ENCODE measurements at places on chromosomes 6 and 20.

GRCh38 chr20:19958928-19959327, 58.2 kb upstream of the NAA20 start:
- DNase-seq = no peak

GRCh38 chr6:142302421-142303175, 791 bp downstream of the ADGRG6 start:
- DNase-seq = no peak

DNA sequence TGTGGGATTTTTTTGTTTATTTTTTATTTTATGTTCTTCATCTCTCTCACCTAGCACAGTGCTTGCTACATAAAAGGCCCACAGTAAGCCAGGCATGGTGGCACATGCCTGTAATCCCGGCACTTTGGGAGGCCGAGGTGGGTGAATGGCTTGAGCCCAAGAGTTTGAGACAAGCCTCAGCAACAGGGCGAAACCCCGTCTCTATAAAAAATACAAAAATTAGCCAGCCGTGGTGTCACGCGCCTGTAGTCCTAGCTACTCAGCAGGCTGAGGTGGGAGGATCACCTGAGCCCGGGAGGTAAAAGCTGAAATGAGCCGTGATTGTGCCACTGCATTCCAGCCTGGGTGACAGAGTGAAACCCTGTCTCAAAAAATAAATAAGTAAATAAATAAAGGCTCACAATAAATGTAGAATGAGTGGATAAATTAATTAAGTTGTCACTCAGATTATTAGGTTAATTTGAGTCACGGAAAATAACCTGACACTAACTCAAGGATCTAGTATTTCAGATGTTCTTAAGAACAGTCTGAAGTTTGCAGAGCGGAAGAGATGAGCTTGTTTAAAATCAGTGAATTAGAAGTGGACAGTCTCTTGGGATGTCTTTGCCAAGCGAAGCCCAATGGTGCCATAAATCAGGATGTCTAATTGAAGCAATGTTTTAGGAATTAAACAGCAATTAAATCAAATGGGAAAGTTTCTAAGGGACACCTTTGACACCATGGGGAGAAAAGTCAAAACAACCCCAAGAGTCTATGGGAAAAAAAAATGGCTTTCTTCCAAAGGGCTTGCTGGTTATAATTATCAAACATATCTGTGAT, 214.4 kb downstream of the ZNF217 start:
- peak; percentile 64 for DNase-seq

- DNase-seq = no peak
These were observed 47.2 kb downstream of the PTPRA start for GRCh38 chr20:2920473-2920872.

- no peak for DNase-seq
These were observed 641 bp downstream of the DBNDD2 start for GRCh38 chr20:45408646-45409213.

GRCh38 chr6:34423254-34423653, 2.6 kb downstream of the RPS10 start:
- no peak for DNase-seq

- peak; percentile 84 for DNase-seq
These were observed 176.4 kb upstream of the BMP2 start for GRCh38 chr20:6590891-6591637.

GRCh38 chr6:70376628-70377027, 36.7 kb upstream of the FAM135A start:
- DNase-seq = no peak

- no peak for DNase-seq
These were observed 25.5 kb upstream of the FKBP1A start for GRCh38 chr20:1418350-1418749.

DNA sequence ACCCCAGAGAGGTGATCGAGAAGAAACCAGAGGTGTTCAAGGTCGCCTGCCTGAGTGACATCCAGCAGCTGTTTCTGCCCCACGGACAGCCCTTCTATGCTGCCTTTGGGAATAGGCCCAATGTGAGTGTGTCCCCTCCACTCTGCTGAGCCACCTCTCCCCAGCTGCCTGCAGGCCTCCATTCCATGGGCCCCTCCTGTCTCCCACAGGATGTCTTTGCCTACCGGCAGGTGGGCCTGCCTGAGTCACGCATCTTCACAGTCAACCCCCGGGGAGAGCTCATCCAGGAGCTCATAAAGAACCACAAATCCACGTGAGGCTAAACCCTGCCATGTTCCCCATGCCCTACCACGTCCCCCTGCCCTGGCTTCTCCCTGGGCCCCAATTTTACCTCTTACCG, 8.4 kb downstream of the EMILIN3 start:
- DNase-seq = peak; percentile 14

DNA sequence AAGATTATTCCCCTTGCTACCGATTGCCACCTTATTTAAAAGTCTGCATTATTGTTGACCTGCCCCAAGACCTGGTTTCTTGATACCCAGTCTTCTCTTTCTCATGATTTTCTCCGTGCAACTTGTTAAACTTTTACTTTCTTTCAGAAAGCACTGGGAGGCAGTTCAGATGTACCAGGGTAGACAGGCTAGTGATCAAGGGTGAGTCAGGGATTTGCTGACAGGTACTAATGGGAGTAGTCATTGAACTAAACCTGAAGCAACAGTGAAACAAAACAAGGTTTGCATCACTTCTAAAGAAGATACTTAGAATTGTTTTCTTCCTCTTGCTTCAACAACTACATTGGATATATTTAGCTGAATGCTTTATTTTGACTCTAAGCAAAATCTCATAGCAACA, 124.4 kb downstream of the KCNQ5 start:
- DNase-seq = no peak

GRCh38 chr6:154733183-154733625, at the start of gene SCAF8:
TSS of gene SCAF8 (plus strand) at chr6:154733416. CDS start at chr6:154733901, 485 bp downstream.
- peak; percentile 93 for DNase-seq

- no peak for DNase-seq
These were observed 22.4 kb upstream of the ILRUN start for GRCh38 chr6:34718976-34719375.

DNA sequence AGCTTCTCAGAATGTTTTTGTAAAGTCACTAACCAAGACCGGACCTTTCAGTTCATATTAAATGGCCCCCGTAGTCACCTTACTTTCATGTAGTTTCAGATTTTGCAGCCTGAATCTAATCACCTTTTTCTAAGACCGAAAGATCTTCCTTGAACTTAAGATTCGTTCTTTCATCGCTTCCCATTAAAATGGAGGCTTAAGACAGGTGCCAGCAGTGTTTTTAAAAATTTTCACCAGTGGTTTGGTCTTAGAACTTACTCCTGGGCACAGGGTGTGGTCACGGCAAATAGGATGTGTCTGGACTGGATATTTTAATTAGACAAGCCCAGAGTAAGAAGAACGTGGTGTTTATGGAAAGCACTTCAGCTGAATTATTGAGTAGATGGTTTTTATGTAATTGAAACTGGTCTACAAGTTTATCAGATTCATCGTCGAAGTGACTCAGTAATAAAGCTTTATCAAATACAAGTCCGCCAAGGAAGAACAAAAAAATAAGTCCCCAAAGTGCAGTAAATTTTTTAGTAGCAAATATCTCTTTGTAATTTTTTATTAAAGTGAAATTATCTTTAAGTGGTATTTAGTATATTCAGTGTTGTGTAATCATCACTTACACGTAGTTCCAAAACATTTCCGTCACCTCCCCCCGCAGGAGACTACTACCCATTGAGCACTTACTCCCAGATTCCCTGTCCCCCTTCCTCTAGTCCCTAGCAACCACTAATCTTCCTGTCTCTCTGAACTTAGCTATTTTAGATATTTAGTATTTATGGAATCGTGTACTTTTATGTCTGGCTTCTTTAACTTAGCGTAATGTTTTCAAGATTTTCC, 868 bp downstream of the SRSF3 start:
- DNase-seq = peak; percentile 76

DNA sequence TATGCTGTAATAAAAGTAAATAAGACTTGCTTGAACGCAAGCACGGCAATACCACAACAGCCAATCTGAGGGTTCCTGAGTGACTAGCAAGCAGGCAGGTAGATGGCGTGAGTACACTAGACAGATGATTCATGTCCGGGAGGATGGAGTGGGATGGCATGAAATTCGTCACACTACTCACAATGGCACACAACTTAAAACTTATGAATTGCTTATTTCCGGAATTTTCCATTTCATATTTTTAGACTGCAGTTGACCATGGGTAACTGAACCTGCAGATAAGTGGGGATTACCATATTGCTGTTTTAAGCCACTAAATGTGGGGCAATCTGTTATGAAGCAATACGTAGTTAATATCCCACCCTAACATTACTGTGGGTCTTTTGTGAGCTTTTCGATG, 93.6 kb upstream of the NFATC2 start:
- DNase-seq = no peak

DNA sequence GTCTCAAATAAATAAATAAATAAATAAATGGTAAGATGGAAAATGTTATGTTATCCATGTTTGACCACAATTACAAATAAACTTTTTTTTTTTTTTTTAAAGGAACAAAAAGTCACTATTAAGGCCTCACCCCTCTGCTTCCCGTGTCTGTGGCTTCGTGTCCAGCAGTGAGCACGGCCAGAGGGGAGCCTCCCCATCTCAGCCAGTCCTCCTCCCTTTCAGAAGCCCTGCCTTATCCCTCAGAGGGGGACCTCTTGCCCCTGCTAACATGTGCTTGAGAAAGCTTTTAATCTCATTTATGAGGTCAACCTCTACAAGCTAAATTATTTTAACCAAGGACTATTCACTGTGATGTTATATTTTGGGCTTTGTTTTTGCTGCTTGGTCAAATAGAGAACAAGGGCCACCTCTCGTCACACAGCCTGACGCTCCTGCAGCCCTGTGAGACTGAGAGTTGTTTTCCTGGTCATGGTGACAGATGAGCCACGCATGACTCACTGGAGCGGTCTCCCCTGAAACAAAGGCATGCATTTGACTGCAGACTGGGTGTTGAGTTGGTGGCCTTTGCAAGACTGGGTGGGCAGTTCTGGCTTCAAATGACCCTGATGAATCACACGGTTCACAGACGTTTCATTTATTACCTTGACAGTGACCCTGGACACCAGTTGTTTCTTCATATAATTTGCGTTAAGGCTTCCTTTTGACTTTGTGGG, 131.8 kb downstream of the TIAM2 start:
- DNase-seq = peak; percentile 14

GRCh38 chr6:153231048-153231646, 100.1 kb upstream of the RGS17 start:
- DNase-seq = peak; percentile 70

- peak; percentile 79 for DNase-seq
These were observed 48.8 kb downstream of the MCUR1 start for GRCh38 chr6:13765570-13765969.

DNA sequence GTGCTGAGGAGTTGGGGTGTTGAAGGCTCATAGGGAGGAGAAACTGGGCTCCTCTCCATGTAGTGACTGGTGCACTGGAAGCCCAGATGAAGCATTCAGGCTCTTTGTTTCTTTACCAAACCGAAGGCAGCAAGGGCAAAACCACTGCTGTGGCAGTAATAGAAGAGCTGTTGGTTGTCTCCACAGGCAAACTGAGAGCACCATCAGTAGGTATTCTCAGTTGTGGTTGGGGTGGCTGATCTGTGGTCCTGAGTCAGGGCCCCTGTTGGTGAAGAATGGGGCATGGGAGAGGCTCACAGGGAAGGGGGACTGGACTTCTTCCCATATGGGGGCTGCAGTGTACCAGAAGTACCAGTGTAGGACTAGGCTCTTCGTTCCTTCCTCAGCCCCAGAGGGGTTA, 460.2 kb upstream of the IMPG1 start:
- DNase-seq = no peak

DNA sequence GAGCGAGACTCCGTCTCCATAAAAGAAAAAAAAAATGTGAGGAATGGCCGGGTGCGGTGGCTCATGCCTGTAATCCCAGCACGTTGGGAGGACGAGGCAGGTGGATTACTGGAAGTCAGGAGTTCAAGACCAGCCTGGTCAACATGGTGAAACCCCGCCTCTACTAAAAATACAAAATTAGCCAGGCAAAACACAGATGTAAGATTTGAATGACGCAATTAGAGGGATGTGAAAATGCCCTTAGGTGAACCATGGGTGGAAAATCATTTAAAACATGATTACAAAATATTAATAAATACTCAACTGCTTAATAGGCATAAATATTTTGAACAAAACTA, 20.9 kb downstream of the COL9A3 start:
- DNase-seq = no peak

- no peak for DNase-seq
These were observed 10.8 kb downstream of the ZKSCAN8 start for GRCh38 chr6:28152531-28152930.

- DNase-seq = peak; percentile 87
These were observed 39.2 kb downstream of the ZMYND8 start for GRCh38 chr20:47317127-47317895.

- no peak for DNase-seq
These were observed 113.8 kb downstream of the TAF4 start for GRCh38 chr20:61951695-61952533.

- no peak for DNase-seq
These were observed 436 bp downstream of the CAGE1 start for GRCh38 chr6:7389162-7389450.

DNA sequence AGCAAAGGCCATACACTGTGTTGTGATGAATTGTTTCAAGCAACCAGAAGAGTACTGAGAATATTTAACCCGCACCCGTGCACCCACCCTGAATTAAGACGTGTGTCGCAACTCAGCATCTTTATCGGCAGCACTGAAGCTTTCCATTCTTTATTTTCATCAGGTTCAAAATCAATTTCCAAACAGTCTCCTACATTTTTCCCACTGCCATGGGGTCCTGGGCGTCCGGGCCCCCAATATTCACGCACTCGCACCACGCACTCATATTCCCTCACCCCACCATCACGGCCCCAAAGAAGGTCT, 1.8 kb downstream of the LTB start:
- no peak for DNase-seq

- DNase-seq = peak; percentile 91
These were observed 591.4 kb downstream of the RNF144B start for GRCh38 chr6:18978337-18979128.

- no peak for DNase-seq
These were observed 27.9 kb downstream of the GSTA3 start for GRCh38 chr6:52881662-52881995.

GRCh38 chr6:39389484-39389767, 66.9 kb upstream of the KCNK16 start:
- no peak for DNase-seq

DNA sequence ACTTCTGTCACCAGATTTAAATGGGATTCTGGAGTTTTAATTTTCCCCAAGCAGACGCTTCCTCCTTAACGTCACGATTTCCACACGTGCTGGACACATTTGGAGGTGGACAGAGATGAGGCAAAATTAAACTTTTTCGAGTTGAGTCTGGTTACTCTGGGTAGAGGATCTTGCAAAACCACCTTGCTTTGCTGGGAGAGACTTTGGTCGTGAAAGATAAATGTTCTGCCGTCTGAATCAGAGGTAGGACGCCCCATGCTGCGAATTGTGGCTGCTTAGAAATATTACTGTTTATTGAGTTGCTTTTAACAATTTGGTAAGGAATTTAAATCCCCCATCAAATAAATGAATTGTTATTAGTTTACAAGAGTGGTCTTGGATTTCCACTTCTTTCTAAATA, 46.8 kb downstream of the CTCFL start:
- no peak for DNase-seq

Measured in NCI-H69 (cell line).